Stimulated activated CD4-positive, alpha-beta T cell treated with anti-CD3 and anti-CD28 coated beads, Interleukin-1b, Interleukin-23, amount 100 ng/mL, for 48 hours (primary cell): ENCODE measurements at places on chromosomes 1 and 21.

DNA sequence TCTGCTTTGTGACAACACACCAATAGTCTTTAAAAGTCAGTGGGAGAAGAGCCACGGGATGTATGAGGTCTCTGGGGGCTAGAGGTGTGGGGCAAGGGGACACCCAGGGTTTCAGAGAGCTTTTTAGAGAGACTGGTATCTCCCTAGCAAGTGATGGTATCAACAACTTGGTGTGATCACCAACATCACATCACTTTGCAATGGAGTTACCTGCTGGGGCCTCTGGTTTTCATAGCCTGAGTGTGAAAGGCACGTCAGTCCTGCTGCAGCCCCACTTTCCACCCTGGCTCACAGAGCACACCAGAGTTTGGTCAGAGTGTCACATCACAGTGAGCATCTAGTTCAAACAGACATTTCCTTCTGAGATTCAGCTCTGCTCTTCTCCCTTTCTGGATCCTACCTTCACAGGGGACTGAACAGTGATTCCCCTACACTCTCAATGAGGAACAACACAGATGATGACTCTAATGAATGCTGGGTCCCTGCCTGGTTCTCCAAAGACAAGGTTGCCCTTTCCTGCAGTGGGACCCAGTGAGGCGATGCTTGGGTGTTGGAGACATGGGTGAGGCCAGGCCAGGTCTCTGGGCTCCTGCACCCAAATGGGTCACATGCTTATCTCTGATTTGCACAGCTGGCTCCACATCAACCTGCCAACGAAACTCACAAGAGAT, 2.0 kb upstream of the MAN1C1 start:
- DNase-seq, result no peak

GRCh38 chr1:231836227-231836893, 209.8 kb downstream of the DISC1 start:
- no peak for DNase-seq

- no peak for DNase-seq
Observed at GRCh38 chr1:234154320-234155251, 218.7 kb upstream of the COA6 start.

DNA sequence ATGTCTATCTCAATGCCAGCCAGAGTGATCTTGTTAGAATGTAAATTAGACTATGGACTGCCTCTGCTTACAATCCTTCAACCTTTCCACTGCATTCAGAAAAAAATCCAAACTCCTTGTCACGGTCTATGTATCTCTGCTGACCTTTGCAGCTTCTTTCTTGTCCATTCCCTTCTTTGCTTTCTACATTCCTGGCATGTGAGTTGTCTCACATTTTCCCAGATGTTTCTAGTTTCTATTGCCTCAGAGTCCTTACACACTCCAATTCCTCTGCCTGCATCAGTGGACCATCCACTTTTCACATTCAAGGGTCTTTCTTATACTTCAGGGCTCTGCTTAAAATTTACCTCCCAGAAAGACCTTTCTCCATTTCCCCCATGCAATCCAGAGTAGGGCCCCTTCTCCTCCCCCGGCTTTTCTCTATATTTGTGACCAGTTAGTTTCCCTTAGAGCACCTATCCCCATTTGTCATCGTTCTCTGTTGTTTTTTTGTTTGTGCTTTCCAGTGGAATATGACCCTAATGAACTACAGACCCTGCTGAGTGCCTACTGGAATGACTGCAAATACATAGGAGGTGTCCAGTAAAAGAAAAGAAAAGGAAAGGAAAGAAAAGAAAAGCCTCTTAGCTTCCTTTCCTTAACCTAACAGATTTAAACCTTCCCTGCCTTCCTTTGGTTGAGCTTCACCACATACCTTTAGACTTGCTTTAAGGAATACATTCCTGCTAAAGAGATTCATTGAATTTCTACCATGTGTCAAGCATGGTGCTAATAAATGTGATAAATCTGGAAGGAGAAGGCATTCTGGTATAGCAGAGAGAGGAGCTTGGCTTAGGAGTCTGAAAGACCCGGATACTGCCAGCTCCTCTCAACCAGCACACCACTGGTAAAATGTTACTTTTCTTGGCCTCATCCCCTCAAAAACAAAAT, 102.0 kb downstream of the DIRAS3 start:
- DNase-seq, result no peak

GRCh38 chr1:225253784-225254183, 174.1 kb downstream of the LBR start:
- DNase-seq, result no peak

GRCh38 chr1:22117851-22118250, 25.0 kb downstream of the WNT4 start:
- no peak for DNase-seq

- DNase-seq, result no peak
Observed at GRCh38 chr21:41317458-41317857, 857 bp downstream of the FAM3B start.

- DNase-seq, result no peak
Observed at GRCh38 chr1:200526709-200527612, 93.6 kb downstream of the KIF14 start.

GRCh38 chr1:96520579-96520947, 201.0 kb upstream of the PTBP2 start:
- no peak for DNase-seq

- no peak for DNase-seq
Observed at GRCh38 chr1:208136459-208137182, 107.6 kb downstream of the PLXNA2 start.

DNA sequence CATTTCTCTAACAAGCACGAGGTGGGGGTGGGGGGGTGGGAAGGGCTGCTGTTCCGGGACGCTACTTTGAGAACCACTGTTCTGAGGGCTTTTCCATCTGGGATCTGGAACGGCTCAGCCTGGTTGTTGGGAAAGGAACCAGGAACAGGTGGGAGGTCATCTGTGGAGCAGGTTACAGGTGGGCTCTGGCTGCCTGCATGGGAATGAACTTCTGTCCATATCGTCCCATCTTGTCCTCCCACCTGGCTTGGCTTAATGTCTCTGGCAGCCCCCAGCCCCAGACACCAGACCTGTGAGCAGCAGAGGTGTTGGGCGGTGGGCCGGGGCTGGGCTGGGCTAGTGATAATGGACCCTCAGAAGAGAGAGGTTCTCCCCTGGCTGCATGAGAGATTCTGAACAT, 69.4 kb upstream of the TARDBP start:
- no peak for DNase-seq
